Stimulated activated CD4-positive, alpha-beta T cell treated with anti-CD3 and anti-CD28 coated beads, Interleukin-1b, Interleukin-23, amount 100 ng/mL, for 48 hours (primary cell): ENCODE measurements at places on chromosomes 2 and 18.

- no peak for DNase-seq
Observed at GRCh38 chr2:159010963-159011362, 42.5 kb downstream of the TANC1 start.

GRCh38 chr2:234788841-234789240 is 163.0 kb upstream of the SH3BP4 start:
- DNase-seq: no peak

DNA sequence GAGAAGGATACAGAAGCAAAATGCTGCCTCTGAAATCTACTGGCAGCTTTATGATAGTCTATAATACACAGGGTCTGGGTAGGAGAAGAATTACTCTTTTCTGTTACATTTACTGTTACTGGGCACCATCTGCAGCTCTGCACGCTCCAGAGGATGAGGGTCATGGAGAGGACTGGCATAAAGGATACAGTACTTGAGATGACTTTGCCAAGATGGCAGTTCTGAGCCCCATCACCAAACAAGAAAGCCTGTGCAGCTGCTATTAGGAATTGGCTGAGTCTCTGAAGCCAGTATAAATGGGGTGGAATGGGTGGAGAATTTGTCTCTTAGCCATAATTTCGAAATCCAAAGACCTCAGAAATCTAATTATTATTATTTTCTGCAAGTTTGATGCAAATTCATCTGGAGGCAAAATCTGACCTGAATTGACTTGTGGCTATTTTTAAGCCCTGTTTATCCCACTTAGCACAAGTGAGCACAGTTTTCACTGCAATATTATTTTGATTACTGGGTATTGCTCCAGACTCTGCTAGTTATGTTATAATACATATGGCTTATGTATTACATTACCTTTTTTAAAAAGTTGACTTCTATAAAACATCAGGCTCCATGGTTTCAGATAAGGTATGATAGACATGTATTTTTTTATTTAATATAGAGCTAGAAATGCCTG is 579.5 kb downstream of the MBD2 start:
- DNase-seq: no peak

DNA sequence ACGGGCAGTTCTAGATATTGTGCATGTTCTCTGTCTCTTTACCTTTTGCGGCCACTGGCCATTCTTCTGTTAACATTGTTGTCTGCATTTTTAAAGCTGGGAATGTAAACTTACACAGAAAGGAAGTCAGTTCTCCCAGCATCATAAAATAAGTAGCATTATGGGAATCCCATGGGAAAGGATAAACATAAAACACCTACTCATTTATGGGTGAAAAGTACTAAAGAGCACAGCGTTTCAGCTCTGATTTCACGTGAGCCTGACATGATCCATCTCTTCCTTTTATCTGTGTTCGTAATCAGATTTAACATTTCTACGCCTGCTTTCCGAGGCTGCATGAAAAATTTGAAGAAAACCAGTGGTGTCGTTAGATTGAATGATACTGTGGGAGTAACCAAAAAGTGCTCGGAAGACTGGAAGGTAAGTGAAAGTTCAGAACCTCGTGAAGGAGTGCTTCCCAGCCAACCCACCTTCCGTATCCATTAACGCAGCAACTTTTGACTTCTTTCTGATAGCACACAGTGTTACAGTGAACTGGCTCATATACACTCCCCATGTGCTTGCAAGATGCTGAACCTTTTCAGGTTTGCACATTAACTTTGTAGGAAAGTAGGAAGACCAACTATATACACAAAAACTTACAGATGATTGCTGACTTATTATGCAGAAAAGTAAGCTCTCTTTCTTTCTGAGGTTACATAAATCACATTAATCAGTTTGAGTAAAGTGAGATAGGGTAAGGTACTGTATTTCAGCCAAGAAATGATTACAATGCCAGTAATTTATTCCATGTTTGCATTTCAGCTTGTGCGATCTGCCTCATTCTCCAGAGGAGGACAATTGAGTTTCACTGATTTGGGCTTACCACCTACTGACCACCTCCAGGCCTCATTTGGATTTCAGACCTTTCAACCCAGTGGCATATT is 86.5 kb upstream of the TTC39C start:
- no peak for DNase-seq

- no peak for DNase-seq
Observed at GRCh38 chr2:236833501-236834073, 252.1 kb upstream of the COPS8 start.

DNA sequence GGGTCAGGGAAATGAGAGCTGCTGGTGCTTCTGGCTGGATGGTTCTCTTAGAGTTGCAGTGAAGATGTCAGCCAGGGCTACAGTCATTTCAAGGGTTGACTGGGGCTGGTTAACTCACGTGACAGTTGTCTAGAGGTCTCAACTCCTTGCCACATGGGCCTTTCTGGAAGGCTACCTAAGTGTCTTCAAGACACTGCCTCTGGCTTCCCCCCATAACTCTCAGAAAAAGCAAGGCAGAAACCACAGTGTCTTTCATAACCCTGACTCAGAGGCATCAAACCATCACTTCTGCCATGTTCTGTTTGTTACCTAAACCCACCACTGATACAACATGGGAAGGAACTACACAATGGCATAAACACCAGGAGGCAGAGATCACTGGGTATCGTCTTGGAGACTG is 828.9 kb downstream of the EPHA4 start:
- DNase-seq: no peak

GRCh38 chr18:42082415-42083234 is 127.6 kb downstream of the PIK3C3 start:
- no peak for DNase-seq

DNA sequence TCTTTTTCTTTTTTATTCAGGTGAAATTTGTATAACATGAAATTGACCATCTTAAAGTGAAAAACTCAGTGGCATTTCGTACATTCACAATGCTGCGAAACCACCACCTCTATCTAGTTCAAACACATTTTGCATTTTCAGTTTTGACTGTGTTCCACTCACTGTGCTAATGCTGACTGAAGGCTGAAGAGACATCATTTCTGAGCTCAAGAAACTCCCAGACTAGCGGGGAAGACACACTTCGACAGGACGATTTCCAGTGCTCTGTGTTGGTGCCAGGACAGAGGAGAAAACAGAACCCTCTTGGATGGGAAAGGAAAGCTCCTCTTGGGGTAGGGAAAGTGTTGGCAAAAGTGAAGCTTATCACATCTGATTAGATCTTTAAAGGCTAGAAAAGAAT is 44.2 kb upstream of the CBLN2 start:
- DNase-seq: no peak

GRCh38 chr2:229601396-229601795 is 113.0 kb downstream of the DNER start:
- no peak for DNase-seq

DNA sequence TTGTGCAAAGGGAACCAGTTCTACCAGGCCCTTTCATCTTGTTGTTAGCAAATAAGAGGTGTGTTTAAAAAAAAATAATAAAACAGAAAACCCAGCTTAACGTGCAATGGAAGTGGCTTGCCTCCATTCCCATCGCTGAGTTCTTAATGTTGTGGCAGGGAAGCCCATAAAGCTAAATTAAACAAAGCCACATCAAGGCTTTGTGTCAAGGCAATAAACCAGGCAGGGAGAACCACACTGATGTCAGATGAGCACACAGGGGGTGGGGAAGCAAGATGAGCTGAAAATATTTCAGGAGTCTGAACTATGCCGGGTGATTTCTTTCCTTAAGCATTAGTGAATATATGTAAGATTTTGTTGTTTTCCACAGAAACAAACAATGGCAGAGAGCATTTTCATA is 73.5 kb downstream of the PHLPP1 start:
- DNase-seq: no peak

- no peak for DNase-seq
Observed at GRCh38 chr18:8329186-8329771, 280.0 kb upstream of the RAB12 start.

DNA sequence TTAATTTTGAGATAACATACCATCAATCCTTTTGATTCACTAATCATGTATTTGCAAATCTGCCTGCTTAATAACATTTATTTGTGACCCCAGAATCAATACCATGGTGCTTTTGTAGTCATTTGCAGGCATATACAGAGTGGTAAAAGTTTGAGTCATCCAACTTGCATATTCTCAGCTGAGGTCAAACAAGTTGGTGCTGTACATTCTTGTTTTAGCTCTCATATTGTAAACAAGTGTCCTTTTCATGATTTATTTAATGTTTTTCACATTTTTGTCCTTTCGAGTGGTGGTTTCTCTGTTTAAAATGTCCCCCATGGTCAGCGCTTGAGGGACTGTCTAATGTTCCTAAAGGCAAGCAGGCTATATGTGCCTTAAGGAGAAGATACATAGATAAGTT is 17.5 kb downstream of the RAB27B start:
- DNase-seq: no peak

DNA sequence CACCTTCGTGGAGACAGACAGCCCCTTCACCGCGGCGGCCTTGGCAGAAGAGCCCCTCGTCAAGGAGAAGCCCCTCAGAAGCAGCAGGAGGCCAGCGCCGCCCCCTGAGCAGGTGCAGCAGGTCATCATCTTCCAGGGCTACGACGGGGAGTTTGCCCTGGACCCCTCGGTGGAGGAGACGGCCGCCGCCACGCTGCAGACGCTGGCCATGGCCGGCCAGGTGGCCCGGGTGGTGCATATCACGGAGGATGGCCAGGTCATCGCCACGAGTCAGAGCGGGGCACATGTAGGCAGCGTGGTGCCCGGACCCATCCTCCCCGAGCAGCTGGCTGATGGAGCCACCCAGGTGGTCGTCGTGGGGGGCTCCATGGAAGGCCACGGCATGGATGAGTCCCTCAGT is 145.7 kb downstream of the PTGR3 start:
- no peak for DNase-seq

- DNase-seq: no peak
Observed at GRCh38 chr18:2723207-2723606, 67.7 kb downstream of the SMCHD1 start.

DNA sequence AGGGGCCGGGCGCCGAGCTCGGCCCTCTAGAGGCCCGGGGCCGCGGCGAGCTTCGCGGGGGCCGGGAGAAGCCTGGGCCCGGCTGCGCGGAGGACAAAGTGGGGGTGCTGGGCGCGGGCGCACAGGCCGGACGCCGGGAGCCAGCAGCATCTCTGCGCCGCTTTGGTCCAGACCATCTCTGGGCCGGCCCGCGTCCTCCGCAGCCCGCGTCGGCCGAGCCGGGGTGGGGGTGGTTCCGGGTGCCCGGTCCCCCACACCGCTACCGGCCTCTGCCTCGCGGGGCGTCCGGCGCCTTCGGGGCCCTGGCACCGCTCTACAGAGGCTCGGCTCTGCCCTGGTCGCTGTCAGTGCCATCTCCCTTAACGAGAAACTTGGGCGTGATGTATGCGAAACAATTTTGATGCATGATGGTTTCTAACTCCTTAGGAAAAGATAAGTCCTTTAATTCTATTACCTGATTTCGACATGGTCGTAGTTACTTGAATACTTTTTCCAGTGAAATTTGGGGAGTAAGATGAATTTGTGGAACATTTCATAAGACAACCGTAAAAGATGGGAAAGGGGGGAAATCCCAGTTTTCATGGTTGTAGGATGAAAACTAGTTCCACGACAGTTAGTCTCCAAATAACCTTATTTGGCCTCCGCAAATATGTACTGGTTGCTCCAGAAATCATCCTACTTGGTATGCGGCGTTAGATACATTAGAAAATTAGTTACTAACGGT is 562 bp downstream of the TWSG1 start:
- DNase-seq: peak; percentile 30

DNA sequence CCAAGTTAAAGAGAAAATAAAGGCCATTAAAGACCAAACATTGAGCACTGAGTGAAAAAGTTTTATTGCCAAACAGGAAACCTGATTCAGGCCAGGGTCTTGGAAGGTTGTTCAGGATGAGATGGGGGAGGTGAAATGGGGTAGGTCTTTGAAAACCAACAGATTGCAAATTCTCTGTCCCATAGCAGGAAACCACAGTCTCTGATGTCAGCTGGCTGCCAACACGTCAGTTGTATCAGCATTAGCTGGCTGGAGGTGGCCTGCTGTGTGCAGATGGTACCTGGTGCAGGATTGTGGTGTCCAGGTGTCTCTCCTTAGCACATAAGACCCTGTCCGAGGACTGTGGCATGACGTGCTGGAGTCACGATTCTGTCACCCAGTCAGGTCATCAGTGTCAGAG is 106.3 kb downstream of the MSH2 start:
- DNase-seq: no peak

DNA sequence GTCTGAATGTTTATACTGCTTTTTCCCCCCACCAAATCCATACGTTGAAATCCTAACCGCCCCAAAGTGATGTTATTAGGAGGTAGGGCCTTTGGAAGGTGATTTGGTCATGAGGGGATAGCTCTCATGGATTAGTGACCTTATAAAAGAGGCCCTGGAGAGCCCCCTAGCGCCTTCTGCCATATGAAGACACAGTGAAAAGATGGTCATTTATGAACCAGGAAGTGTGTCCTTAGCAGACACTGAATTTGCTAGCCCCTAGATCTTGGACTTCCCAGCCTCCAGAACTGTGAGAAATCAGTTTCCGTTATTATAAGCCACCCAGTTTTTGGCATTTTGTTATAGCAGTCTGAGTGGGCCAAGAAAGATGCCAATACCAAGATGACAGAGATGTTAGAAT is 7.2 kb upstream of the TSN start:
- no peak for DNase-seq

- no peak for DNase-seq
Observed at GRCh38 chr2:238284802-238285515, 3.5 kb downstream of the PER2 start.

DNA sequence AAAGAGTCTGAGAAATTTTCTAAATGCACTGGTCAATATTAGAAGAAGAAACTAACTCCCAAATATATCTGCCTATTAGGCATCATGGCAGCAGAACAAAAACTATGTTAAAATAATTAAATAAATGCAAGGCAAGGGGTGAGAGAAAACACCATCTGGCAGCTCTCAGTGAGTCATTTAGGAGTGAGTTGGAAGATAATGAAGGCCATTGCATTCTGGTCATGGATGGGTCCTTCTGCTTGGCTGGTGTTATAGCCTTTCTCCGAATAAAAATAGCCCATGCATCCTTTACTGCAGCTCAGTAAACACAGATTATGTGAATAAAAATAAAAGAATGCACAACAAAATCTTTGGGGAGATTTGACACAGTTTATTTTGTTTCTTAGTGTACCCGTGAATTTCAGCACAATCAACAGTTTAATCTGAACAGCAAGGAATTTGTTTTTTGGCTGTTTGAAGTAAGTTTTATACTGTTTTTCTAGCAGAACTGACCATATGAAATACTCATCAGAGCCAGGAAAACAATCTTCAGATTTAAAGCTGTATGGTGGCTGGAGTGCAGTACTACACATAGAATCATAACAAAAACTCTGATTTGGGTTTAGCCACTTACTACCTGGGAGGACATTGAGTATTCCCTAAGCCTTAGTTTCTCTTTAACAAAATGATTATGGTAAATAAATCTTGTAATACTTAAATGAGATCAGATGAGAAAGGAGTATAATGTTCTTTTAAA is 225.1 kb upstream of the ITGA4 start:
- no peak for DNase-seq

DNA sequence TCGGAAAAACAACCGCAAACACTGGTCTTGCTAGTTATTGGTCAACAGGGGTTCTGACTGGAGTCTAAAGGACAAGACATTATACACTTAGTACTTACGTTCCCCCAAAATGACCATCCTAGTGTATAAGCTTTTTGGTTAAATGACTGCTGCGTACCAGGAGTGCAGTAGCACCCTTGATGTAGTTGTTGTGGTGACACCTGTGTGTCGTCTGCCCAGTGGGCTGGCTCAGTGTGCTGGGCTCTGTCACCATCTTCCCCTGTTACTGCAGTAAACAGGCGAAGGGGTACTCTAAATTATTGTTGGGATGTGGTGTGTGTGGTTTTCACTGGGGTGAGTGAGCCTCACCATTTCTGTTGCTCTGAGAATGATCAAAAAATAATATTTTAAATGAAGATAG is 76.2 kb downstream of the MAPRE2 start:
- no peak for DNase-seq
